ENCODE measurements at places on chromosomes 5 and 9.

DNA sequence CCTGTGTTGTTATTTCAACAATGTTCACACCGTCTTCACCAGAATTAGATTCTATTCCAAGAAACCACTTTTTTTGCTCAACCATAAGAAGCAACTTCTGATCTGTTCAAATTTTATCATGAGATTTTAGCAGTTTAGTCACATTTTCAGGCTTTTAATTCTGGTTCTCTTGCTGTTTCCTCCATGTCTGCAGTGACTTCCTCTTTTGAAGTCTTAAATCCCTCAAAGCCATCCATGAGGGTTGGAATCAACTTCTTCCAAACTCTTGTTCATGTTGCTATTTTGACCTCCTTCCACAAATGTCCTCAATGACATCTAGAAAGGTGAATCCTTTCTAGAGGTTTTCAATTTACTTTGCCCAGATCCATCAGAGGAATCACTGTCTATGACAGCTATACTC, 25.7 kb upstream of the ENTREP1 start:
- no peak overlapping the region for H3K4me3 ChIP-seq
- DNase-seq: no peak
- no peaks in the 10 kb centered on the region for H3K36me3 ChIP-seq

- no peaks in the 10 kb centered on the region for H3K27me3 ChIP-seq
- no peak for DNase-seq
- H3K36me3 ChIP-seq: no peaks in the 10 kb centered on the region
- H3K4me1 ChIP-seq: no peaks in the 10 kb centered on the region
- no peak overlapping the region for H3K4me3 ChIP-seq
Observed at GRCh38 chr9:92599938-92600461, 64.2 kb upstream of the ECM2 start.

GRCh38 chr9:128927731-128928411, 7.1 kb downstream of the PHYHD1 start:
- H3K4me1 ChIP-seq: no peaks in the 10 kb centered on the region
- no peak overlapping the region for H3K4me3 ChIP-seq
- H3K27ac ChIP-seq: peak overlapping the region; percentile 8
- no peak for DNase-seq

GRCh38 chr9:72280913-72281500, 84.0 kb downstream of the ZFAND5 start:
- no peaks in the 10 kb centered on the region for H3K27me3 ChIP-seq
- no peaks in the 10 kb centered on the region for H3K4me1 ChIP-seq
- H3K36me3 ChIP-seq: no peaks in the 10 kb centered on the region
- H3K4me3 ChIP-seq: no peak overlapping the region

- H3K36me3 ChIP-seq: no peaks in the 10 kb centered on the region
- no peak overlapping the region for H3K27ac ChIP-seq
- H3K4me1 ChIP-seq: no peaks in the 10 kb centered on the region
- DNase-seq: no peak
Observed at GRCh38 chr5:67506241-67506640, 309.6 kb upstream of the CD180 start.
